ENCODE measurements at places on chromosomes 7 and 10. TPM values are rescaled to one million over a fixed set of nuclear protein-coding genes. Genes with fewer than 3 reads are reported as not detected.

DNA sequence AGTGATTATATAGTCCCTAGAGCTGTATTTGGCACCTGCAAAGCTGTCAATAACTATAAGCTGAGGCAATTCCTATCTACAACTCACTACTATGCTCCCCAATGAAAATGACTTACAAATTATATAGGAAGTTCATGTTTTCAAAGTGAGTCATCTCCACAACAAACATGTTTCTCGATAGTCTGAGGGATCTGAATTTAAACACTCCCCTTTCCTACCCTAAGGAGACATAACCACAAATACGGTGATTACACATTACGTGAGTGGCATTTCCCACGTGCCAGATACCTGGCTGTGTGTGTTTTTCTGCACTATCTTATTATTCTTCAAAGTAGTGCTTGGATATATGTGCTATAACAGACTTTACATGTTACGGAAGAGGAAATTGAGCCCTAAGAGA is 122.5 kb upstream of the C1QL3 start:
- no peaks in the 10 kb centered on the region for H3K36me3 ChIP-seq
- H3K27ac ChIP-seq: no peak overlapping the region
- no peaks in the 10 kb centered on the region for H3K27me3 ChIP-seq
- H3K4me3 ChIP-seq: no peak overlapping the region
- no peak for DNase-seq

H2BK1 gene
- not detected for total RNA-seq

SH2D4B gene
- 0.37 TPM for total RNA-seq

COL26A1 gene
- total RNA-seq: not detected

AOC1 gene
- 0.36 TPM for total RNA-seq

DNA sequence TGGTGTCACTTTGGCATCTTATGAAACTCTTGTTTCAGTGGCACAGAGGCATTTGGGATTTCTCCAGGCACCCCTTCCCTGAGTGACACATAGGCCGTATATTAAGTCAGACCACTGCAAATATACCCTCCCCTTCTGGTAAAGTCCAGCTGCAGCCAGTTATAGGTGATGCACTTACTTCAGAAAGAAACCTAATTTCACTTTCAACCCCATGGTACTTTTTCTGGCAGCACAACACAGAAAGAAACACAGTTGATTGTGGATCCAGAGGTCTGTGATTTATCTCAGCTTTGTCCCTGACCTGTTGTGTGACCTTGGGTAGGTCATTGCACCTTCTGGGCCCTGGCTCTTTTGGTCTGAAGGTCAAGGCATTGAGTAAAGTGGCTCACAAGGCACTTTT is 173.2 kb downstream of the BUB3 start:
- no peaks in the 10 kb centered on the region for H3K27me3 ChIP-seq
- no peak for DNase-seq
- no peak overlapping the region for H3K4me3 ChIP-seq

DNA sequence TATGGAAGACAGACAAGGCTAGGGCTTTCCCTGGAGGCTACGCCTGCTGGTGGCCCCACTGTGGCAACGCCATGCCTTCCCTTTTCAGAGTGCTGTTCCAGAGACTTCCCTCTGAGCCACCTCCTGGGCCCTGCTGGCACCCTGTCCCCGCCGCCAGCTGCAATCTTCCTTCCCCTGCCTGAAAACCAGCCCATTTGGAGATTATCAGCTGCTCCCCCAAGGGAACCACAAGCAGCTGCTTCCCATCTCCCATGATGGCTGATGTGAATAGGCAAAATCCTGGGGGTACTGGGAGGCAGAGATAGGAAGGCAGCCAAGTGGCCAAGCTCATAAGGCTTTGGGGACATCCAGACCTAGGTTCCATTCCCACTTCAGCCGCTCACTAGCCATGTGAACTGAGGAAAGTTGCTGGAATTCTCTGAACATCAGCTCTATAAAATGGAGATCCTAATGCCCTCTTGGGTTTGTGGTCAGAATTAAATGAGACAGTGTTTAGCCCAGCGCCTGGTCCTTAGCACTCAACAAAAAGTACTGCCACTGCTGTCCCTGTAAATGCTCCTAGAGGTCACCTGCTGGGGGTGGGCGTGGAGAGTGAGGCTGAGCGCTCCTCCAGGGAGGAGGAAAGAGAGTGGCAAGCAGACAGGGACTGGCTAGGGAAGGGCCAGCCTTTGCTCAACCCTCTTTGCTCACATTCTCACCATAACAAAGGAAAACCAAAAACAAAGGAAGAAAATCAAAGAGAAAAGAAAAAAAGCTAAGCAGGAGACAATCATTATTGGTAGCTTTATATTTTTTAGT is 5.9 kb downstream of the TSPAN33 start:
- DNase-seq: no peak
- no peak overlapping the region for H3K27ac ChIP-seq
- peaks cover 53% of the 10 kb centered on the region for H3K4me1 ChIP-seq

All from spleen (tissue), 13 donors.